H9 (cell line): ENCODE measurements at places on chromosomes 7 and 10.

DNA sequence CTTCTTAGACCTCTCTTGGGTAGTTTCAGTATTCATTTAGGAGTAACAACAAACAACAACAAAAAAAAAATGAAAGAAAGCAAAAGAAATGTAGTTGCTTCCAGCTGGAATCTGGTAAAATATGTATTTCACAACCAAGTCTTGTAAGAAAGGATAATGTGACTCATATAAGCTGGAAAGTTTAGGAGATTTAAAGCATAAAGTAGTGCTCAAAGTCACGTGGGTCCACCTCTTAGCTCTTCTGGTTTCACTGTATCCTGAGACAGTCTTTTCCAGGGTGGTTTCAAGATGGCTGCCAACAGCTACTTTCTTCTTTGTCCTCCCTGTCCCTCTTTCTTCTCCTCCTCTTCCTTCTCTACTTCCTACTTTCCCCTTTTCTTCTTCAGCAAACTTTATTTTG is 69.5 kb upstream of the CDK13 start:
- no peak for DNase-seq

GRCh38 chr7:100176096-100177044 is 811 bp downstream of the GPC2 start:
- no peak for DNase-seq

GRCh38 chr7:151371266-151371665 is 29.7 kb downstream of the NUB1 start:
- DNase-seq, result no peak

- no peak for DNase-seq
Measured at GRCh38 chr7:131548371-131548770, 8.1 kb downstream of the PODXL start.

DNA sequence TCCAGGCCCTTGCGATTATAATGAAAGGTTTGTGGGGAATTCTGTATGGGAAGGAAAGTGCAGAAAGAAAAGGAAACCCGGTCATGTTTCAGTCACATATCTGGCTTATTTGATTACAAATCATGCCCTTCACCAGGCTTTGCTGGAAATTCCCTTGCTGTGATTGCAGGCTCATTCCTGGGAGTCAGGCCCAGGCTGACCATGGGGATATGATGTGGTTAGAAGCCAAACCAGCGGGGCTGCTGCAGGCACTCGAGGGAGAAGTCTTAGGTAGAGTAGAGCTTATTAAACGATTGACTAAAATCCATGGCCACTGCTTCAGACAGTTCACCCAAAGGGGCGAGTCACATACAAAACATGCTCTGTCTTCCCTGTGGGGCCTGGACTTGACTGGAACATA is 16.2 kb downstream of the PKD1L1 start:
- no peak for DNase-seq

- no peak for DNase-seq
Measured at GRCh38 chr7:15593382-15593781, 31.6 kb upstream of the AGMO start.

DNA sequence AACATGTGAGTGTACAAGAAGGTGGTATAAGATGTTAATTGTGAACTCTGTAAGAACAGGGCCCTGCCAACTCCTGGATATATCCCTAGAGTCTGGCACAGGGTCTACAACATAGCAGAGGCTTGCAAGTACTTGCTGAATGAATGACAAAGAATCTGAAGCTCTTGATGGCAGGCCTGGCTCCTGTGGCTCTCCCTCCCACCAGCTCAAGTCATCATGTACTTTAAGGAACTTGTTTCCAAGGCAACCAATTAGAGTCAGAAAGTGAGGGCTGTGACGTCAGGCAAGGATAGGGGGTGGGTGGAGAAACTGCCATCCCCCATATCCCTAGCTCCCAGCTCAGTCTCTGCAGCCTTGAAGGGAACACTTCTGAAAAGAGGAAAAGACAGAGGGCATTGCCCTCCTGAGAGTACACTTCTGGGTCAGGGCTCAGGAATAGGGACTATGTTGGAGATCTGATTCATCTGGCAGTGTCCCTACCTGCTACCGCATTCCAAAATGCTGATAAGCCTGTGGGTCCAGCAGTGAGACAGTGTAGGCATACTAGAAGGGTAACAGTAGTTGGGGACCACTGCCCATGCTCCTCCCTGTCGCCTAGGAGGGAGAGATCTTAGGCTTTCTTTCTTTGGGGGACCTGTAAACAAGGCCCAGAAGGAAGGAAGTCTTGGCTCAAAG is 34.6 kb upstream of the BTRC start:
- peak; percentile 52 for DNase-seq

GRCh38 chr10:14665865-14666857 is 108.5 kb downstream of the FAM107B start:
- no peak for DNase-seq

DNA sequence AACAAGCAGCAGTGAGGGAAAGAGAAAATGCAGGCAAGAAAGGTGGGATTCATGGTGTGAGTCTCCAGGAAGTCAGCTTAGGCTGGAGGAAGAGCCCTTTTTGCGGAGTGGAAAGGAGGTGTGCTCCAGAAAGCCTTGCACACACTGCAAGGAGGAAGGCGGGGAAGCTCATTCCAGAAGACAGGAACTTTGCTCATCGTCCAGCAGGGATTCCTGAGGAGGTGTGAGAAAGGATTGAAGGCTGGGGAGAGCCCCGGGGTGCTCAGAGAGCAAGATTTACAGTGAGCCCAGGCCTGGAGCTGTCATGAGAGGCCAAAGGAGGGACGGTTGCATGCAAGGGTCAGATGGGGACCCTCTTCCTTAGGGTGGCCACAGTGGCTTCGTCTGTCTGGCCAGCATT is 17.6 kb downstream of the SLC29A3 start:
- no peak for DNase-seq
